Stimulated activated CD8-positive, alpha-beta memory T cell treated with anti-CD3 and anti-CD28 coated beads, Interleukin-2, amount 100 ng/mL, for 1 hour (primary cell): ENCODE measurements at places on chromosomes 2 and 18.

DNA sequence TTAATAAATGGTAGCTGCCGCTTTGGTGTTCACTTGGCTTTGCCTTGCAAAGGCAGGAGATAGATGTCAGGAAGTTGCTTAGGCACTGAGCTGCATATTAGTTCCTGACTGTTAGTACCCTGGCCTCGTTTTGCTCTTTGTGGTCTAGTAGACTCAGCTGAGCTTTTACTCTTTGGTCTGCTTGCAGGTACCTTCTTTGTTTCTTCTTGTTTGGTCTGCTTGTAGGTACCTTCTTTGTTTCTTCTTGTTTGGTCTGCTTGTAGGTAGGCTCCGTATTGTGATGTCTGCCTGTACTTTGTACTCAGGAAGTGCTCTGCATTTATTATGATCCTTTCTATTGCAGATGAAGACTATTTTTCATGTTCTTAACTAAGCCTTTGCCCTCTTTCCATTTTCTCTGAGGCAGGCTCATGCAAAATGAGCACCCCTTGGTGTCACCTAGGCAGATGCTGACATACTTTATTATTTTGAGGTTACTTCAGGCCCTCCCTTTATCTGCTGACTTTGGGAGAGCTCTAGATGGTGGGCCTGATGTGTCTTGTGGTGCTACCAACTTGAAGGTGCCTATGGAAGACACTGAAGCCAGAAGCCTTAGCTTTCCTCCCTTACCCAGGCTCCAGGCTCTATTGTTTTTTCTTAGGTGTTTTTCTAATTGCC is 6.0 kb downstream of the RPIA start:
- DNase-seq, result no peak

GRCh38 chr2:179636995-179637394 is 224.4 kb downstream of the ZNF385B start:
- DNase-seq, result no peak

- DNase-seq, result no peak
These were observed 92.5 kb downstream of the HAUS1 start for GRCh38 chr18:46196627-46197243.

DNA sequence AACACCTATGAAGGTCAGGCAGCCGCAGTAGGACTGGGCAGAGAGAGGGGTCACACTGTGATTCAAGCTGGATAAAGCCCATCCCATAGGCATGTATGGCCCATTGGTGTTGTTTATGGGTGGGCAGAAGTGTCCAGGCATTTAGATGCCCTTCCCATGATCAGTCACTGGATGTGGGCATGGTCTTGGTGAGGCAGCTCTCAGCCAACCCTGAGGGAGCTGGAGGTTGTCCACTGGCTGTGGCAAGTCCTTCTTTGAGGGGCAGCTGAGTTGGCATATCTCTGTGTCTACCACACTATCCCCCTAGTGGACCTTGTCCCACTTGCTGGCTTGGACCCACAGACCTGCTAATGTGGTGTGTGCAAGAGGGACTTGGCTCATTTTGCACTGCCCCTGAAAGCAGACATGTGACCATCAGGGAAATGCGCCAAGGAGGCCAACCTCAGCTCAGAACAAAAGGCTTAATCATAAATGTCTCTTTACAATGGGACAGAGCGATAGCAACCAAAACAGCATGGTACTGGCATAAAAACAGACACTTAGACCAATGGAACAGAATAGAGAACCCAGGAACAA is 82.0 kb downstream of the TMEM17 start:
- no peak for DNase-seq

DNA sequence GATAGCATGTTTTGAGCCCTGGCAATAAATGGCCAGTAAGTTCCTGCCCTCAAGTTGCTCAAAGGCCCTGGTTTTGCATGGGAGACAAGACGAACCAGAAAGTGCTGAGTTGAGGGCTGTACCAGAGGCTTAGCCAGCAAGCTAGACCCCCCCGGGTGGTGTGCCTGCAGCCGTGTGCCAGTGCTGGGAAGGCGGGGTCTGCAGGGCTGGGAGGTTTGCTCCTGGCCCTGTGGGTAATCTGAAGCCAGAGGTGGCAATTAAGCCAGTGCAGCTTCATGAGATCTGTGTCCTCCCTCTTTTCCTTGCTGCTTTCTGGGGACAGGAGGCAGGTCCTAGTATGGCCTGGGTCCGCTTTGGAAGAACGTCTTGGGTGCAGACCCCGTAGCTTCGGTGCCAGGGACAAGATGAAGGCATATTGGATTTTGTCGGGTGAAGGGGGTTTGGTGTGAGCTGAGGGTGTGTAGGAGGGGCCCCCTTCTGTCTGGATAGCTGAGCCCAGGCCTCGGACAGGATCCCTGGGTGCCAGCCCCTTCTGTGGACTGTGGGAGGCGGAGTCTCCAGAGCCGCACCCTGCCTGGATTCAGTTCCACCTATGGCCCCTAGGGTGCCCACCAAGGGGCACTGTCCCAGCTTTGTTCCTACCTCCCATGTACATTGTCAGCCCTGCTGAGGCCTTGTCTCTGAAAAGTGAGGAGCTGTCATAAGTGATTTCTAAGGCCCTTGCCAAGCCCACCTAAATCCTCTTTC is 15.6 kb downstream of the ATOH8 start:
- no peak for DNase-seq
